ENCODE measurements at places on chromosomes 13 and 19.

DNA sequence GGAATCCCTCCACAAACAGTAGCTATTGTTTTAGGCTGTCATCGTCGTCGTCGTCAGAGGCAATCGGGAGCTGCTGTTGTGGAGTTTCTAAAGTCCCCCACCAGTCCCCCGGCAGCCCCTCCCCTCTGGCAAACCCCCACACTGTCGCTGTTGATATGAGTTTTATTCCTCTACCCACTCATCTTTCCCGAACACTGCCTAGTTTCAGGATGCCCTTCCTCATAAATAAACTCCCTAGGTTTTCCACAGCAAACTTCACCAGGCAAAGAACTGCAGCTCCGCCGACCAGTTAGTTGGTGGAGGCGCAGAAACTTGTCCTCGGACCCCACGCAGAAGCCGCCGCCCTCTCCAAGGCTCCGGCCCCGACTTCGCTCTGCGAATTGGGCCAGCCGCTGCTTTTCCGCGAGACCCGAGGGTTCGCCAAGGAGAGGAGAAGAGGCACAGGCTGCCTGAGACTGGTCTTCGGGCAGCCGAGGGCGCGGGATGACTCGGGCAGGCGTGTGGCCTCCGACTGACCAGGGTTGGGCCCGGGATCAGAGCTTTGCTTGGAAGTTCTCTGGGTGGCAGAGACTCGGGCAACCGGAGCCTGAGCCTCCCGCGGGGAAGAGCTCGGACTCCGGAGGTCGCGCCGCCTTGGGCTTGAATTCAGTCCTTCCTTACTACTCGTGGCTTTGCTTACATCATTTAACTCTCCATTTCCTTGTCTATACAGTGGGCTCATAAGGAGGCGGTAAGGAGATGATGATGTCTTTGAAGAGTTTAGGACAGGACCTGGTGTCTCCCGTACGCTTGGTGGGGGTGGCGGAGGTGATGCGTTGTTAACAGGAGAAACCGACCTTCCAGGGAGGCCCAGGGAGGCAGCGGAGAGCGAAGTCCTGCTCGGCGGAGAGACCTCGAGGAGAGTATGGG, 7.9 kb downstream of the PDX1 start:
- no peak for DNase-seq

DNA sequence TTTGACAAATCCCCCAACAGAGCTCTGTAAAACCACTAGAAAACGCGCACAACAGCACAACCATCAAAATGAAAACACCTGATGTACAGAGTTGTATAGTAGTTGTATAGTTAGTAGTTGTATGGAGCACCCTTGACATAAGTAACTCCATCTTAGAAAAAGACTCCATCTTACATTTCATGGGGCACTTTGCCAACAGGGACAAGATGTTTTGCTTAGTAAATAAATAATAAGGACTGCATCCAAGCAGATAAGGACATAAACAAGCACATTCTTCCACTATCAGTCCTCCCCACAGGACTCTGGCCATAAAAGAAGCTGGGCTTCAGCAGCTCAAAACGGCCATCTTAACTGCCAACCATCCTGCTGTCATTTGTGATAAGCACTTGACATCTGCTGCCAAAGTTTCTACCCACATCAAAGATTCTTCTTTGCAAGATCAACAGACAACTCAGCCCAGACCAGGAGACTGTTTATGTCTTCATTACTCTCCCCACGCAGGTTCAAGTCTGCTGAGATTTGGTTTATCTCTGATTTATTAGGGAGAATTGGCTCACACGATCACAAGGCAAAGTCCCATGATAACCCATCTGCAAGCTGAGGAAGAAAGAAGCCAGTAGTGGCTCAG, 20.7 kb upstream of the ZNF331 start:
- no peak for DNase-seq

GRCh38 chr19:49869009-49869483, 1.7 kb upstream of the PNKP start:
- DNase-seq = no peak

- no peak for DNase-seq
Observed at GRCh38 chr19:3585301-3586126, at the start of gene GIPC3. Gene GIPC3 (plus strand): TSS chr19:3585478. CDS start chr19:3585598, 120 bp downstream.

GRCh38 chr13:106362707-106363106, 172.8 kb downstream of the EFNB2 start:
- DNase-seq = no peak

DNA sequence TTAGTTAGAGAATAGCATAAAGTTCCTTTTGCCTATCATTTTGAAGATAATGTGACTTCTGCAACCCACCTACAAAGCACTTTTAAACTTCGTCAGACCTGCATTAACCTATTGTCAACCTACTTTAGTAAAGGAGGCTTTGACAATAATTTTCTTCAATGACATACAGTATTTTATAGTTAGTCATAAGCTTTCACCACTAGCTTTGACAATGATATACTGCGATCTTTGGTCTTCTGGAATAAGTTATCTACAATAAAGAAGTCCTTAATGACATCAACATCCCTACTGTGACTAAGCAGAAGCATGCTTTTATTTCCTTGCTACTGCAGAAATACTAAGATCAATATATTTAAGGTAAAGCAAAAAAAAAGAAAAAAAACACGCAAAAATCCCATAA, 9.5 kb downstream of the PCDH17 start:
- no peak for DNase-seq

GRCh38 chr19:5341448-5341820, 822 bp upstream of the PTPRS start:
- DNase-seq = no peak

- no peak for DNase-seq
Observed at GRCh38 chr13:102799426-102800144, 666 bp downstream of the BIVM start.

- no peak for DNase-seq
Observed at GRCh38 chr19:47021536-47022139, 2.0 kb downstream of the NPAS1 start.

DNA sequence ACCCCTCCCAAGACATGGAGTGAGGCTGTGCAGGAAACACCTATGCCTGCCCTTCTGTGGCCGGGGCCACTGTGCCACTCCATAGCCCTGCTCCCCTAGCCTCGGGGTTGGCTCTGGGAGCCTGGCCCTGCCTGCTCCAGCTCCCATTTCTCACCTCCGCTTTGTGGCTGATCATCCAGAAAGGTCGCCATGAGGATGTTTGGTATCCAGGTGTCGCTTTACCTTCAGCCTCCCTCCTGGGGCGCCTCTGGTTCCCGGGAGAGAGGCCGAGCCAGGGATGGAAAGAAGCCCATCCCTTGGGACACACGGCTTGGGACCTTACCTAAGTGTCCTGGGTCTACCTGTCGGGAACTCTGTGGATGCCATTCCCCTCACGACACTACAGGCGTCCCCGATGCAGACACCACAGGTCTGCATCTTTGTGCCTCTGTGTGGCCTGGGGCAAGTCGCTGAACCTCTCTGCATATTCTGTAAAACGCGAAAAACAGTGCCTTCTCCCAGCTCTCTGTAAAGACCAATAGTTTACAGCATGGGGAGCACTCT, 3.4 kb upstream of the MCF2L start:
- DNase-seq = no peak

DNA sequence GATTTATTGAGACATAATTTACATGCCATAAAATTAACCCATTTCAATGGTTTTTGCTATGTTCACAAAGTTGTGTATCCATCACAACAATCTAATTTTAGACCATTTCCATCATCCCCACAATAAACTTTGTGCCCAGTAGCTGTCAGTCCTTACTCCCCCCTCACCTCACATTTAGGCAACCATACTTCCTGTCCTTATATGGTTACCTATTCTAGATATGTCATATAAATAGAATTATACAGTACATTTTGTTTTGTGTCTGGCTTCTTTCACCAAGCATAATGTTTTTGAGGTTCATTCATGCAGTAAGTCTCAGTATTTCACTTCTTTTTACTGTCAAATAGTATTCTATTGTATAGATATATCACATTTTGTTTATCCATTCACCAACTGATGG, 23.2 kb upstream of the RPL21 start:
- DNase-seq = no peak

DNA sequence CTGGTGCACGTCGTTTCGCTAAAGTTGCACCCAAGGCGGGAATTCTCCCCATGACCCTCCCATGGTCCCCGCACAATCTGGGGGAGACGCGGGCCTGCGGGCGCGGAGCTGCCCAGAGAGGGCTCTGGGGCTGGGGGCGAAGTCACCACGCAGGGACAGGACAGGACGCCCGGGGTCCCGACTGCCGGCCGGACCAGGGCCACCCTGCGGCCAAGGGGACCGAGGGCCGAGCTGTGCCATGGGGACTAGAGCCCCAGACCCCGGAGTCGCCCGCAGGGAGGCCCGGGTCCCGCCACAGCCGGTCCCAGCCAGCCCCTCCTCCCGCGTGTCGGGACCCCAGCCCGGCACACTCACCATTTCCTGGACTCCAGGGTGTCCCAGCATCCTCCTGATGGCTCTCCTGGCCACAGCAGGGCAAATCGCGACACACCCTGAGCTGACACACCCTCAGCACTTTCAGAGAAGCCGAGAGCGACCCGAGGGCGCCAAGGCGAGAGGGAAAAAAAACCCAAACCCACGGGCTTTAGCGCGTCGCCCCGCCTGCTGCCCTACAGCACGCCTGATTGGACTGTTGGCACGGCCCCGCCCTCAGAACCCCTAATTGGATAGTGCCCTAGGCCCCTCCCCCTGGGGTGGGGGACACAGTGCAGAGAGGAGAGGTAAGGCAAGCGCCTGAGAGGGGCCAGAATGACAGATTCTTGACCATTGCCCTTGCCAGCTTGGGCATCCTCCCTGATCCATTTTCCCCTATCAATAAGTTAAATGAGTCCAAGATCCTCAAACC, 28.6 kb downstream of the ZNF44 start:
- DNase-seq = no peak

- no peak for DNase-seq
Observed at GRCh38 chr19:33471111-33471996, 50.2 kb downstream of the PEPD start.

DNA sequence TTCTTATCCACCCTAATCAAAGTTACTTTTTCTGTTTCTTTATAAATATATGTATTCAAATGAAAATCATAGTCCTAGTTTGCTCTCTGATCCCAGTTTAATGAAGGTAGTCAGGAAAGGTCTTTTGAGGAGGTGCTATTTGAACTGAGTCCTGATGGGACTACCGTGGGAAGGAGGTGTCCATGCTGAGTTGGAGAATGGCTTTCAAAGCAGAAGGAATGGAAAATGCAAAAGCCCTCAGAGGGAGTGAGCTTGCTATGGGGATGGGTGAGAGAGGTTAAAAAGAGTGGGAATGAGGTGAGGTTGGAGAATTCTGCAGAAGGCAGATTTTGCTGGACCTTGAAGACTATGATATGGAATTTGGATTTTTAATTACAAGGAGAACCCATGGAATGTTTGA, 193.6 kb downstream of the GPC6 start:
- no peak for DNase-seq

DNA sequence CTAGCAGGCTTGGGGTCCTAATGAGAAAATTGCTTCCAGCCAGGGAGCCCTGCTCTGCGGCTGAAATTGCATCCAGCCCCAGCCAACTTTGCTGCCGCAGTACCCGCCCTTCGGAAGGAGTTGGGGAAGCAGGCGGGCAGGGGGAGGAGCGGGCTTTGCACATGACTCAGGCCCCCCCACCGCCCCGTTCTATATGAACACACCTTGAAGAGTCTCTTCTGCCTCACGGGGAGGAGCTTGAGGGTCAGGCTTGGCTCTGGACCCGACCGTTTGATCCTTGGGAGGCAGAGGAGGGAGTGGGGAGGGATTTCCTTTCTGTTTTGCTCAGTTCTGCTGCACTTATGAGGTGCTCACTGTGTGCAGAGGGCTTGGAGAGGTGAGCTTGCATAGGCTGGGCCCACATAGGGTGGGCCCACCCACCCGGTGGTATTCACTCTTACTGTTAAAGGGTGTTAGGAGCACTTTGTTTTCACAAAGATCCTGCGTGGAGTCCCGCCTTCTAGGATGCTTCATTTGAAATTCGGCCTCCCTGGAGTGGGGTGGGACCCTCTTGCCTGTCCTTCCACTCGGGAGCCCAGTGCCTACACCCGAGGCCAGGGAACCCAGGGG, 46.5 kb downstream of the LYL1 start:
- peak; percentile 96 for DNase-seq

DNA sequence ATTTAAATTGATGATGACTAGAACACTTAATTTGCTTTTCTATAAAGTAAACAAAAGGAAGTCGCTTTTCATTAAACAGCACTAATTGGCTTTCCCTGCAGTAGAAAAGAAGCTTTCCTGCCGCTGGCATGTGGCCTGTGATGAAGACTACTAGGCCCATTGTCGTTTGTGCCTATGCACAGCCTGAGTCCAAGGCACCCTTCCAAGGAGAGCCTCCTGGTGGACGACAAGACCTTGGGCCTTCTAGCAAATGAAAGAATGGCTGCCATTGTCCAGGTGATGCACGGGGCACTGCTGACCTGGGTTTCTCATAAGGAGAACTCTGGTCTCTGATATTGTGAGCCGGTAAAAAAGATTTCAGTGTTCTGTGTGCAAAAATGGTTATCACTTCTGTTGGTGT, 233.0 kb downstream of the COL4A1 start:
- no peak for DNase-seq

DNA sequence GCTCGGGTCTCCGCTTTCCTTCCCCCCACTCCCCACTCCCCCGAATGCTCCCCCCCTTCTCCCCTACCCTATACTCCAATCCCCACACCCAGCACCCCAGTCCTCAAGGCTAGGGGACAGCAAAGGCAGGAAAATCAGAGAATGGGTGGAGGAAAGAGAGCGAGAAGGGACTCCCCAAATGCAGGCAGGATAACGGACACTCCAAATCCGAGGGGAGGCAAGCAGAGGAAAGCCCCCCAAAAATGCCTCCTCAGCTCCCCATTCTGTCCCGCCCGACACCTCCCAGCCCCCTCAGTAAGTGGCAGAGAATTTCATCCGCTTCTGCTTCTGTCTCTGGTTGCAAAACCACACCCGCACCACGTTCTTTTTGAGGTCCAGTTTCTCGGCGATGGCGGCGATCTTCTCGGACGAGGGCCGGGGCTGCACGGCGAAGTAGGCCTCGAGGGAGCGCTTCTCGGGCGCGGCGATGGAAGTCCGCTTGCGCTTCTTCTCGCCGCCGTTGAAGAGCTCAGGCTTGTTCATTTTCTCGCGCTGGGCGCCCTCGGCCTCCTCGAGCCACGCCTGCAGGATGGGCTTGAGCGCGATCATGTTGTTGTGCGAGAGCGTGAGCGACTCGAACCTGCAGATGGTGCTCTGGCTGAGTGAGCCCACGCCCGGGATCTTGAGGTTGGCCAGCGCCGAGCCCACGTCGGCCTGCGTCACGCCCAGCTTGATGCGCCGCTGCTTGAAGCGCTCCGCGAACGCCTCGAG, 2.1 kb downstream of the POU4F1 start:
- no peak for DNase-seq

- peak; percentile 45 for DNase-seq
Observed at GRCh38 chr13:24683838-24684599, 3.8 kb downstream of the ATP12A start.

DNA sequence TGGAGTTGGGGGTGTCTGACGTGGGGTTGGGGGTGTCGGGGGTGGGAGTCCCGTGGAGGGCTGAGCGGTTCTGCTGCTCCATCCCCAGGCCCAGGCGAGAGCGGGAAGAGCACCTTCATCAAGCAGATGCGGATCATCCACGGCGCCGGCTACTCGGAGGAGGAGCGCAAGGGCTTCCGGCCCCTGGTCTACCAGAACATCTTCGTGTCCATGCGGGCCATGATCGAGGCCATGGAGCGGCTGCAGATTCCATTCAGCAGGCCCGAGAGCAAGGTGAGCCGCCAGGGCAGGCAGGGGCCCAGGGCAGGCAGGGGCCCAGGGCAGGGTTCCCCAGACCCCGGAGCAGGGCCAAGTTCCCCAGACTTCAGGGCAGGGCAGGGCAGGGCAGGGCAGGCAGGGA, 12.7 kb downstream of the GNA15 start:
- no peak for DNase-seq

Measured in fibroblast of skin of right biceps (primary cell).